ENCODE measurements at places on chromosomes 16 and 17.

GRCh38 chr16:89096768-89097391 lies 3.2 kb downstream of the ACSF3 start:
- no peak overlapping the region for H3K27ac ChIP-seq
- H3K4me1 ChIP-seq, result peaks cover 19% of the 10 kb centered on the region
- no peak overlapping the region for H3K4me3 ChIP-seq
- DNase-seq, result no peak

GRCh38 chr16:57915811-57916488 lies 55.0 kb downstream of the CNGB1 start:
- H3K27me3 ChIP-seq, result peaks cover 42% of the 10 kb centered on the region
- no peaks in the 10 kb centered on the region for H3K4me1 ChIP-seq
- H3K4me3 ChIP-seq, result no peak overlapping the region
- DNase-seq, result no peak
- H3K27ac ChIP-seq, result no peak overlapping the region

GRCh38 chr16:685967-686366 lies 1.8 kb upstream of the JMJD8 start:
- peaks cover 22% of the 10 kb centered on the region for H3K4me1 ChIP-seq
- peak; percentile 37 for DNase-seq
- H3K27ac ChIP-seq, result no peak overlapping the region
- H3K36me3 ChIP-seq, result peaks cover 20% of the 10 kb centered on the region

- no peaks in the 10 kb centered on the region for H3K27me3 ChIP-seq
- H3K27ac ChIP-seq, result peak overlapping the region; percentile 3
- peaks cover 65% of the 10 kb centered on the region for H3K4me1 ChIP-seq
- no peaks in the 10 kb centered on the region for H3K36me3 ChIP-seq
- no peak for DNase-seq
- H3K4me3 ChIP-seq, result no peak overlapping the region
Observed at GRCh38 chr16:51157698-51158097, 6.6 kb upstream of the SALL1 start.

All from HFFc6 (cell line).